HuH-7 (cell line): ENCODE measurements at places on chromosomes 7 and 10.

- DNase-seq: no peak
Measured at GRCh38 chr10:27997865-27998177, 1.1 kb downstream of the ODAD2 start.

GRCh38 chr10:89639326-89639725, 5.7 kb downstream of the PANK1 start:
- no peak for DNase-seq

DNA sequence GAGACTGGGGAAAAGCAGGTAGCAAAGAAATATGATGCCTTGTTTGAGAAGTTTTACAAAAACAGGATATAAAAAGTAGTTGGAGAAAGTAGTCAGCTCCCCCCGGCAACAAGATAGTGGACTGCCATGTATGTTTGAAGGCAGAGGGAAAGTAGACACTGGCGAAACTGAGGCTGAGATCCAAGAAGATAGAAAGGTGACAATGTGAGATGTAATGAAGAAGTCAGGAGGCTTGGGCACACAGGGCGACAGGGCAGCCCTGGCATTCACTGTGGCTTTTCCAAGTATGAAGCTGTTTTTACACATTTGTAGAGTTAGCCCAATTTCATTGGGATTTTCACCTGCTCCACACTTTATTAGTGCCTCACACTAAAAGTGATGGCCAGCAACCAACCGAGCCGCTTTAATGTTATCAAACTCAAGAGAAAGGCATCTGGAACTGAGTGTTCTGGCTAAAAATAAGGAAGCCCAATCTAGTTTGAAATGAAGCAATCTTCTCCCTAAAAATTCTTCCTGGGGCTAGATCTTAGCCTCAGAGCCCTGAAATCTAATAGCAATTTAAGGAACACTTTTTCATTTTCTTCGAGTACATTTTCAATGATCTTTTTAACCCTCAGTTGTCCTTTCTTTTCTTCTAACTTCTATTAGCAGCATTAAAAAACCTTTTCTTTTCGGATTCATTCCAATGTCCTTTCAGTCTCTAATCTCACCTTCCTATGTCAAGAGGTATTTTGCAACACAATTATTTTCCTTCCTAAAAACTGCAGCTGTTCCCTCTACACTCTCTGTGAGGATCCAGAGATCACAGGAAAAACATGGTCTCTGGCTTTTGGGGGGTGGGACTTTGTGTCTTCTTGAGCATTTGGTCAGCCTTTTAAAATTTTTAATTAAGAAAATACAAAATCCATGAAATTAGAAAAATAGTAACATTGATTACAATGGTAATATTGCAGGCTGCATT, 108.0 kb downstream of the RNLS start:
- DNase-seq: no peak

- DNase-seq: no peak
Measured at GRCh38 chr10:77586719-77587415, 50.7 kb downstream of the KCNMA1 start.

DNA sequence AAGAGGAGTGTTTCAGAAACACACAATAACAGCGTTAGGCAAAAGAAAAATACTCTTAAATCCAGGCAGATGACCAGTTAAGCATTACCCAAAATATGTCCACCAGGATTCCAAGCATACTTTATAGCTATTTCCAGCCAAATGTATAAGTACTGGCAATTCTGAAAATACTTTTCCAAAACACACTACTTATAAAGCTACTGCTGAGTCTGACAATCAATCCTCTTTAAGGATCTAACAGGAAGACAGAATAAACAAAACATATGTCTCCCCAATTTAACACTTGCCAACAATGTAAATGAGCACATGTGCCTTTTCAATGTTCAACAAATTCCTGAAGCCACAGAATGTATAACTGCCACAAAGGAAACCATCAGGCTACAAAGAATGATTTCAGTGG, 370.9 kb downstream of the SORCS1 start:
- no peak for DNase-seq

DNA sequence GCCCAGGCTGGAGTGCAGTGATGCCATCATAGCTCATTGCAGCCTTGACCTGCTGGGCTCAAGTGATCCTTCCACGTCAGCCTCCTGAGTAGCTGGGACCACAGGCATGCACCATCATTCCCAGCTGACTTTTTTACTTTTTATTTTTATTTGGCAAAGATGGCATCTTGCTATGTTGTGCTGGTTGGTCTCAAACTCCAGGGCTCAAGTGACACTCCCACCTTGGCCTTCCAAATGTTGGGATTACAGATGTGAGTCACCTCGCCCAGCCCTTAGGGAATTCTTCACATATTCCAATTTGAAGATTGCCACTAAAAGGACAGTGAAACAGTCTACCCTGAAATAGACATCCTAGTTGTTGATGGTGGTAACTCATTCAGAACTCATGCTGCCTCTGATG, 27.7 kb downstream of the SUGCT start:
- no peak for DNase-seq

GRCh38 chr7:123440101-123440548, 94.3 kb downstream of the IQUB start:
- no peak for DNase-seq
